Endothelial cell (in vitro differentiated cells): ENCODE measurements at places on chromosomes 5 and 9.

DNA sequence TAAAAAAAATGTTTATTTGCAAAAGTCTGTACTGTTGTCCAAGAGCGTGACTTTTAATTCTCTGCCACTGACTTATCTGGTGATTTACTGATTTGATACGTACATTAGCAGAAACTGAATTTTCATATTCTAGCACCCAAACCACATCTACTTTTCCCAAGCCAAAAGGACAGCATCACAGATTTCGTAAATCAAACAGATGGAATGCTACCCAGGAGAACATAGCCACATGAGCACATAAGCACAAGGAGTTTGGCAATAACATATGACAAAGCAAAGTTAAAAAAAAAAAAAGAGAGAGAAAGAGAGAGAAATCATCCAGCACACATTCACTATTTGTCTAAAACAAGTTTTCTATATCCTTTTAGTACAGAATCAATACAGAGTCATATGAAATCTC lies 83.7 kb downstream of the HINT1 start:
- DNase-seq, result no peak

DNA sequence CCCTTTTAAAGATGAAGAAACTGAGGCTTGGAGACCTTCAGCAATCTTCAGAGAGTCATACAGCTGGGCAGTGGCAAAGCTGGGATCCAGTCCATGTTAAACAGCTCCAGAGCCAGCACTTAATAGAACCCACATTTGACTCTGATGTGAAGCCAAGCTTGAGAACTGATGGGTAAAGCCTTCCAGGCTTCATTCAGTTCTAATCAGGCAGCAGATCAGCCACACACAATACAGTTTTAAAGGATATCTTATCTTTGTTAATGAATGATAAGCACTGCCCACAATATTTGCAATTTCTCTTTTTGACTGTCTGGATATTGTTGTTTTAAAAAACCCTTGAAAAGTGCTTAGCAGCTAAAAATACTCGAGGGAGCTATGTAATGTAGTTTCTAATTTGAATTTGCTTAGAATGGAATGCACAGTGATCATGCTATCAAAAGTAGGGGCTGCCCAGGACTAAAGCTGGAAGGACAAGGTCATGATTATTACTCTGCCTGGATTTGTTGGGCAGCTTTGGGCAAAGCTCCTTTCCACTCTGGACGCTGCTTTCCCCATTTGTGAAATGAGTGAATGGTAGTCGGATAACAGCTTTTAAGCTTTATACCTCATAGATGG lies 31.3 kb upstream of the HTR4 start:
- no peak for DNase-seq

DNA sequence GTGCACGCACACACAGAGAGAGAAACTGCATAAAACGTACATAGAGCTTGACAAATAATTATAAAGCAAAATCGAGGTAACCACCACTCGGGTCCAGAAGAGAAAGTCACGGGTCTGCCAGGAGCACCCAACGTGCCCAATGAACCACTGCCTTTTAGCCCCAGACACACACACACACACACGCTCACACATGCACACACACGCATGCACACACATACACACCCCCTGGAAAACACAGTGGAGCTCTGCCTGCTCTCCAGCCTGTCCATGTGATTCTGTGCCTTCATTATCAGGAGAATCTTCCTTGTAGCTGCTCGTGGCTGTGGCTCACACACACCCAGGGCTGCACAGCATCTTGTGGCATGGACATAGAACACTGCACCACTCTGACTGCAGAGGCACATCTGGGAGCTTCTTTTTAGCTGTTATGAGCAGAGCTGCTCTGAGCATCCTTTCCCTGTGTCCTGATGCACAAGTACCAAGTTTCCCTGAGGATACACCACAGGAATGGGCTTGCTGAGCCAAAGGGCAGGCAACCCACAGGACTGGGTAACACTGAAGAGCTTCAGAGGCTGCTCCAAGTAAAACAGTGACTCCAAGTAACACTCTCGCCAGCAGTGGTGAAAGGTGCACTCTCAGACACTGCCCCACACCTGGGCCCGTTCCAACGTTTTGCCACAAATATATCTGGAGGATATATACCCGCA lies 58.9 kb downstream of the CAMSAP1 start:
- no peak for DNase-seq

DNA sequence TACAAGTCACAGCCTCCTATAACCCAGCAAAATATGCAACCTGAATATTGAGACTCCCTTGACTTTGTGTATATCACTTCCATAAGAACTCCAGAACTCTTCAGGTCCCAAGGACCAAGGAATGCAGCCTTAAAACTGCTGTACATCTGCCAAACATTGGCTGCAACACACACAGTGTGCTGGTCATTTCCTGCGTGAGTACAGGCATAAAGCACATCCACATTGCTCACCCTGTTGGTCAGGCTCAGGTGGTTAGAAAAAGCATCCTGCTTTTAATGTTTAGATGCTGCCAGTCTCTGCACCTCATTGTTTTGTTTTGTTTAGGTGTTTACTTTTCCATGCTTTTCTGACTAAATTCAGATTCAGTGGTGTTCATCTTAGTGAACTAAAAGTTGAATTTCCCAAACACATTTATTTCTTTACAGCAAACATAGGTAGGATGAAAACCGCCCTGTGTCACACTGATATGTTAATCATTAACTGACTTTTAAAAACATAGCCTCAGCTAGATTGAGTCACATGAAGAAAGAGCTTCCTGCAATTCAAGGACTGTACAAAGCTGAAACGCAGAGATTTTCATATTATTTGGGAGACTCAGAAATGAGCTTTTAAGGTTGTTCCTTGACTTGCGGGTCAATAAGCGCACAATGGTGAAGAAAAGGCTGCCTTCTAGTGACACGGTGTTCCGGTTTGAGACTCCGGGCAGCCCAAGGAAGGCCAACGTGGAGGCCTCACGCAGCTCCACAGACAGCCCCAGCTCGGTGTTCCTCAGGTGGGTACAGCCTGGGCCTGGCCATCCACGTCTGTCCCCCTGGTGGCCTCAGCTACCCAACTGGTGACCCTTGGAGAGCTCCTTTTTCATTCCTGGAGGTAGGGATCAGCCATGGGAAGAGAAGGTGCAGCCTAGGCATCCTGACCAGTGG lies 52.2 kb upstream of the GRAMD2B start:
- DNase-seq, result no peak

DNA sequence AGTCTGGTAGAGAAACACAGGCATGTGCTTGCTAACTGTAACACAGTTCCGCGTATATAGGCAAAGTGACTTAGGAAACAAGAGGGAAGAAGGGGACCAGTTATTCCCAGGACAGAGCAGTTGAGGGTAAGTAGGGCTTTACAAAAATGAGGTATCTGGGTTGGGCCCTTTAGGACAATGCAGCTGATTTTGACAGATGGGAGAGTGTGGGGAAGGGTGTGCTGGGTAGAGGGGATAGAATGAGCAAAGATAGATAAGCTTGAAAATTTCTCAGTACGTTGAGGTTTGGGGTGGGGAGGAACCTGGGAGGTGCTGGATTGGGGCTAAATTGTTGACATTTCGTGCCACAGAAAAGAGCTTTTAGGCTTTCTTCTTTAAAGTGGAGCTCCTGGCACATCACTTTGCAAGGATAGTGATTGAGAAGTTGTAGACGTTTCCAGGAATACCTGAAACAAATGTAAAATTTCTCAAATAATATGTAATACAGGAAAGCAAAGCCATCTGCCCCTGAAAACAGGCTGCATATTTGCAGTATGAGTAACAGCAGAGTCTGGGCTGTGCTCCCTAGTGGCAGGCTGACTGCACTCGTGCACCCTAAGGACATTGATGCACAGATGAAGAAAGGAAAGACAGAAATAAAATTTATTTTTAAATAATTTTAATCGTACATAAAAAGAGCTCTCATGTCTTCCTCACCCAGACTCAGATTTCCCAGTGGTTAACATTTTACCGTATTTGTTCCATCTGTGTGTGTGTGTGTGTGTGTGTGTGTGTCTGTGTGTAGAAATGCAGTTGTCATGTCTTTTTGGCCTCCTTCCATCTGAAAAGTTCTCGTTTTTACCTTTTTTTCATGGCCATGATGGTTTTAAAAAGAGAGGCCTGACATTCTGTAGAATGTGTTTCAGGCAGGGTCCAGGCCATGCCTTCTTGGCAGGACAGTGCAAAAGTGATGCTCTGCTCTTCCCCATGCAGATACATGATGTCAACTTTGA lies 144.9 kb upstream of the DMRT1 start:
- DNase-seq, result no peak

DNA sequence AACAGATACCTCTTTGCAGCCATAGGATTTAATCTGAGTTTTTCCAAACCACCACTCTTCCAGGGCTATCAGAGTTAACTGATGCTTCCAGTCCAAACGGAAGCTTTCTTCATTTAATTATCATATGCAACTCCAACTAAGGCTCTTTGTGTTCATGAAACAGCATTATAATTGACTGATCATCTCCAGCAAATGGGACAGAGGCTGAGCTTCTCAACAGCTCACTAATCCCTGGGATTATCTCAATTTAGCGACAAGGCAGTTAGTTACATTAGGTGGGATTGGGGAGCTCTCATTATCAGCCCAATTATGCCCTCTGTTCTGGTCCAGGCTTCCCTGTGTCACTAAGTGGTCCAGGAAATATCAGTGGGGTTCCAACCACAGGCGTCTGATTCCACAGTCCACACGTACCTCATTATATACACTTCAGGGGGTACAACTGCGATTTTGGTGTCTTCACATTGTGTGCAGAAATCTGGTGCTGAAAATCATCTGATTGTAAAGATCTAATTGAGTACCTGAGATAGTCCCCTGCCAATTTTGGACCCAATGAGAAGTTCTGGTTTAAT lies 313.5 kb upstream of the PANK3 start:
- DNase-seq, result no peak

GRCh38 chr5:138536665-138537315 lies 6.2 kb downstream of the ETF1 start:
- no peak for DNase-seq
